Activated CD4-positive, alpha-beta T cell treated with anti-CD3 and anti-CD28 coated beads, Interleukin-2, Interleukin-6, amounts not matched to agents 100 ng/mL and 50 ng/mL, durations not matched to agents 16 hours and 8 hours (primary cell): ENCODE measurements at places on chromosomes 4 and X.

- DNase-seq = no peak
Observed at GRCh38 chr4:159400558-159401225, 297.8 kb downstream of the RAPGEF2 start.

GRCh38 chr4:152807294-152807829 is 27.6 kb downstream of the ARFIP1 start:
- DNase-seq = peak; percentile 67

DNA sequence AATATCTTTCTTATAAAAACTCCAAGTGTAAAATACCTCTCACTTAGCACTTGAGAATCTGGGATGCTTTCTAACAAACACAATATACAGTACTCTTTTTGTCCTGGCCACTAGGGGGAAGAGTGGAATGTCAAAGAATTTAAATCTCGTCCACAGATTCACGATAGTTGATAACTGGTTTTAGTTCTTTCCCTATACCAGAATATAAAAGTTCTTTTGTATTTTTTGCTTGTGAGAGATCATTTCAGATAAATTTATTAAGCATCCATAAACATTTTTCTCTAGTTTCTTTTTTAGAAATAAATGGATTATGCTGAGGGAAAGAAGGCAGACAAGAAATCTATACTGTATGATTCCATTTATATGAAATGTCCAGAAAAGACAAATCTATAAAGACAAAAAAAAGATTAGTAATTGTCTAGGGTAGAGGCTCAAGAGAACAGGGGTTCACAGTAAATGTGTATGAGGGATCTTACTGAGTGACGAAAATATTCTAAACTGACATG is 50.4 kb downstream of the MGARP start:
- DNase-seq = peak; percentile 56

DNA sequence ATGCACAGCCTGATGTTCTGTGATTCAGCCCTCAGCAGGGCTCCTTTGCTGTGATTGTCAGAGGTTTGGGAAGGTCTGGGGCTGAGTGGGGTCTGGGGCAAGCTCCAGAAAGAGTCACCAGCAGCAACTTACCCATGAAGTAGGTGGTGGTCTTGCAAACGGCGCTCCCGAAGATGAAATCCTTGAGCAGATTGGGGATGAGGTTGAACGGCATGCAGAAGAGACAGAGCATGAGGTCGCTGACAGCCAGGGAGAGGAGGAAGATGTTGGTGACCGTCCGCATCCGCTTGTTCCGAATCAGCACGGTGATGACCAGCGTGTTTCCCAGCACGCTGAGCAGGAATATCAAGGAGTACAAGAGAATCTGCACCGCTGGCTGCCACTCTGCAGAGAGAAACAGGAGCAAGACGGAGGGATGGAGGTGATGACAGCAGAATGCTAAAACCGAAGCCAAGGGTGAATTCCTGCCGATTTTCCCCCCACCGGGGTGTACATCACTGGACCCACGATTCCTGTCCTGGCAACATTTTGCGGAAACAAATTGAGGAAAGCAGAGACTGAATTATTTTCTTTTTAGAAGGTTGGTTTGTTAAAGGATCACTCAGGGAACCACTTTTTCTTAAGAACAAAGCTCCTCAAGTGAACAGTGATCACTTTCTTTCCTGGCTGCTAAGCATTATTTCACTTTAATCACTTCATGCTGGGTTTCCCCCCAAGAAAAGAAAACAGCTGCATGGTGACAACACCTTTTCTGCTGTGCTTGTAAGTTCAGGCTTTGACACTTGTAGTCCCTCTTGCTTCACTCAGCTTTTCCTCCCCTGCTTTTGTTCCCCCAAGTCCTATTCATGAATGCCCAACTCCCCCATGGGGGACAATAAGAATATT is 941 bp downstream of the CCKAR start:
- no peak for DNase-seq

- no peak for DNase-seq
Observed at GRCh38 chrX:114582698-114583395, 1.0 kb upstream of the HTR2C start.

- DNase-seq = peak; percentile 77
Observed at GRCh38 chrX:49291615-49292337, 11.7 kb upstream of the GAGE10 start.

GRCh38 chrX:79117078-79117477 is 27.4 kb upstream of the GPR174 start:
- DNase-seq = no peak

DNA sequence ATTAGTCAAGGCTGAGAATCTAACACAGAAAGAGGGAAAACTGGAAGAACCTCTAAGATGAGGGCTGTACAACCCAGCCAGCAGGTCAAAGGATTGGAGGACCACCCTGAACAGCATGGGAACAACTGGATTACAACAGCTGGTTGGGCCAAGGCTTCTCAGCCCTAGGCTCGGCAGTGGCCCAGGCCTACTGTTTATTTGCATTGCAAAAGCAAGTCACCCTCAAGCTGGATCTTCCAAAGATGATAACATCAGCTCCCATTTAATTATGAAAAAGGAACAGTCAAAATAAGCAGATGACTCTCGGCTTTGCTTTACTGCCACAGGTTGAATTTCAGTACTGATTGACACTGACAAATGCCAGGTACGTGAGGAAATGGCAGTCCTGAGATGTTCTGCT is 61.8 kb downstream of the GPC3 start:
- DNase-seq = no peak

DNA sequence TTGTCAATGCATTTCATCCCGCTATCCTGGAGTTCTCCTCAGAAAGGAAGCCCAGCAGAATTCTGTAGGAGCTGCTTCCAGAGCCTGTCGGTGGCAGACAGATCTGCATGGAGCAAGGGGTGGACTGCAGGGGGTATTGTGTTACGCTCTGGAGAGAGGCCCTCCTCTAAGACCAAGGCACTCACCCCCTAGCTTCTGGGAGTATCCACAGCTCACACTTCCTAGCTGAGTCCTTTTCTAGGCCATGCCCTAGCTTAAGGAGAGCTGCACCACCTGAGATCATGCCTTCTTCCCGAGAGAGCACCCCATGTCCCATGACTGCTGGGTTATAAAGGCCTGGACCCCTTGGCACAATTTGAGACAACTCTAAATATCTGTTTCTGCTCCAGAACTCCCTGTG is 39.1 kb downstream of the MTNR1A start:
- no peak for DNase-seq

DNA sequence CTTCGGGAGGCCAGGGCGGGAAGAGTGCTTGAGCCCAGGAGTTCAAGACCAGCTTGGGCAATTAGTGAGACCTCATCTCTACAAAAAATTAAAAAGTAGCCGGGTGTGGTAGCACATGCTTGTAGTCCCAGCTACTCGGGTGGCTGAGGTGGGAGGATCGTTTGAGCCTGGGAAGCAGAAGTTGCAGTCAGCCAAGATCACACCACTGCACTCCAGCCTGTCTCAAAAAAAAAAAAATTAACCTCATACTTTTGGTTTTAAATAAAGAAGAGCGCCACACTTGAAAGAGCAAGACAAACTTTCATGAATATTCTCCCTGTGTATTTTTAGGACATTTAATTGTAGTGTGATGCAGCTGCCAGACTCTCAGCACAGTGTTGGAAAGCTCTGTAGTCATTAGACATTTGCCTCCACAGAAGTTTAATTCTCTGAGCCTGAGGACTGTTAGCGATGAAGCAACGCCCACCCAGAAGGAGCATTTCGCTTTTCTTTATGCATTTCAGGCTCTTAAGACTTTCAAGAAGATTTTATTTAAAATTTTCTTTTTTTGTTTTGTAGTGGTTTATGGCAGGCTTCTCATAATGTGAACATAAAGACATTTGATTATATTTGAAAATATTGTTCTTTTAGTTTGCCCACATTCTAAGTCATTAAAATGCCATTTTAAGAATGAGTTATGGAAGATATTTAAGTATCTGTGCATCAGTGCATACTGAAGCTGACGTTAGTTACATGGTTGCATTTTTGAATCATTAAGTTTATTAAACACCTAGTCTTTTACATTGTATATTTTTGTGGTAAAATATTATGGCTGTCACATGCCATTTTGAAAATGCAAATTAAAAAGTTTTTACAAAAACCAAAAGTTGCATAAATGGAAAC is 45.8 kb downstream of the DCLK2 start:
- DNase-seq = no peak

DNA sequence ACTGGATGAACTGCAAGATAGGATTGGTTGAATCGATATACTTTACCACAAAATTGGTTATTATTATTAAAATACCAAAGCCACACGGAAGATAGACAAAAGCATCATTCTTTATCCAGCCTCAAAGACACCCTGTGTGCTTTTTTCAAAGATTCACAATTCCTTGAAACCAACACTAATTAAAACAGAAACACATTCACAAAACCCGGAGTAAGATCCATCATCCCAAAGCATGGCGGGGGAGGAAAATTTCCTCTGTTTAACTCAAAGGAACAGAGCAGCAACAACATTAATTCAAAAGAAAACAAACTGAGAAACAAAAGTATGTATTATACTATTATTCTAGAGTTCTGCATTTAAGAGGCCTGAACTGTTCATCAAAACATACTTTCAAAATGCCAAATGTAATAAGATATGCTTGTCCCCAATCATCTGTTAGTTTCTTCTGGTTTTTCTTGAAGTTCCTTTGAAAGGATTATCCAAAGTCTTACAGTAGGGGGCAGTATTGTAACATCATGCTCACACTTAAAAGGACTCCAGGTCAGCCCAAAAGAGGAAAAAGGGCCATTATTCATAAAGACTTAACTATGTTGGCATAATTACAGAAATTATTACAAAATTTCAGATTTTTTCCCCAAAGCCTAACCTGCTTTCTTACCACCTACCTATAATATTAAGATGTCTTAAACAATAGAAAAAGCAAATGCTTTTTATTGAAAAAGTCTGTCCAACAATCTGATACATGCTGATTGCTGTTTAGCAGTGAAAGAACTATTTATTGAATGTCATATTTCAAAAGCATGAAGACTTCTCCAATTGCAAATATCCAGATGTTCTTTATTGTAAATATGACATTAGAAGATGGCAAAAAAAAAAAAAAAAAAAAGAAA is 168.7 kb downstream of the SCFD2 start:
- peak; percentile 68 for DNase-seq

GRCh38 chr4:184705692-184706091 is 28.2 kb downstream of the CENPU start:
- DNase-seq = peak; percentile 58

GRCh38 chr4:123939621-123940020 is 543.0 kb downstream of the SPRY1 start:
- no peak for DNase-seq

GRCh38 chrX:68999356-68999755 is 165.9 kb downstream of the PJA1 start:
- no peak for DNase-seq

GRCh38 chrX:76454456-76454927 is 27.0 kb downstream of the MAGEE1 start:
- peak; percentile 36 for DNase-seq

- DNase-seq = no peak
Observed at GRCh38 chrX:23503835-23504539, 163.3 kb upstream of the PRDX4 start.

GRCh38 chr4:107442538-107443111 is 277.4 kb downstream of the PAPSS1 start:
- no peak for DNase-seq

- DNase-seq = no peak
Observed at GRCh38 chrX:36160081-36160480, 240.5 kb downstream of the CFAP47 start.

DNA sequence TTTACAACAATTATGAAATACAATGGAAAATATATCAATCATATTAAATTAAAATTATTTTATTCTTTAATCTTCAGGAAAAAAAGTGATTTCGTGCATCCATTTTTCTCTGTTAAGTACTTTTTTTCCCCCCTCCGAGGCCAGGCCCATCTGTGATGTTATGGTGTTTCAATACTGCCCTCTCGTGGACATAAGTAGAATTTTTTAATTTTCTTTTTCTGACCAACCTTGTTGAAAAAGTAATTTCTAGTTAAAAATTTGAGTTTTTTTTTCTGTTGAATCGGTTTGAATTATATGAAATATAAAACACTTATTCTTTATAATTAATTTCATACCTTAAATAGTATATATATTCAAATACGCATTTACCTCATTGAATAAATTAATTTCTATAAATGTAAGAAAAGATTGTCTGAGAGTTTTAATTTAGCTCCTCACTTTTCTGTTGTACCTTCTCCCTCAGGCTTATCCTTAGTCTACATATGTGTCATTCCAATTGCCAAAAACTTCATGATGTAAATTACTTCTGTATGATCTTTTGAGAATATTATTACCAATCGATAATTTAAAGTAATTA is 175.8 kb upstream of the TECRL start:
- peak; percentile 37 for DNase-seq

- no peak for DNase-seq
Observed at GRCh38 chrX:5957506-5957905, 271.2 kb downstream of the NLGN4X start.

DNA sequence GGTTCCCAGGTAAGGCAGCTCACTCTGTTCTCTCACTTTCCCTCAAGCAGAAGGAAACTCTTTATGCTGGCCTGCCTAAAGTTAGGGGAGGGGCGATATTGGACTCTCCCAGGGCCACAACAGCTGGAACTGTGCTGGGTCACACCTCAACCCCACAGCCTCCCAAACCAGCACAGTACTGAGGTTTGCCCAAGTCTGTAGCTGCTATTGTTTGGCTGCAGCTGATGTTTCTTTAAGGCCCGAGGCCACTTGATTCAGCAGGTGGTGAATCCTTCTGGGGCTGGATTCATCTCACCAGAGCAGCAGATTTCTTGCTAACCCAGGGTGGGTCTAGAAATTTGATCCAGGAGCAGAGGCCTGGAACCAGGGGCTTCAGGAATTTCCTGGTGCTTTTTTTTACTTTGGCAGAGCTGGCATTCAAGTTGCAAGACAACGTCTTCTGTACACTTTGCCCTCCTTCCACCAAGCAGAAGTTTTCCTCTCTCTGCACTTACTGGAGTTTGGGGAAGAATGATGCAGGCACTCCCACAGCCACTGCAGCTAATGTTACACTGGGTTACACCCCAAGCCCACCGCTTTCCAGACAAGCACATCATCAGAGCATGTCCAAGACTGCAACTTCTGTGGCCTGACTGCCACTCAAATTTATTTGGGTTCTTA is 544.7 kb upstream of the NDST4 start:
- no peak for DNase-seq

DNA sequence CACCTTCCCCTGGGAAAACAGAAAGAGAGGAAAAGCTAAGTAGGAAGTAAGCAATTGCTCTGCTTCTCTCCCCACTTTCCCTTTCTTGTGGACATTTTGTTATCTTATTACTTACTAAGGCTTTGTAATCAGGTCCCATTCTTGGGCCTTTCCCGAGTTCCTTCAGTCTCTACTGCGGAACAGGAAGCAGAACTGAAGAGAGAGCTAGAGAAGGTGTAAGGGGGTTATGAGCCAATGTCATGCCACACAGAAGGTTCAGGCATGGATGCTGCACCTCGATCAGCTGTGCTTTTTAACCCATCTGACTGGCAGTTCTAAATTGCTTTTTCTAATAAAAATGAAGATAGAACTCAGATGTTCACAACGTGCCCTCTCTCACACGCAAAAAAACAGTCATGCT is 83.6 kb downstream of the MID1 start:
- no peak for DNase-seq

DNA sequence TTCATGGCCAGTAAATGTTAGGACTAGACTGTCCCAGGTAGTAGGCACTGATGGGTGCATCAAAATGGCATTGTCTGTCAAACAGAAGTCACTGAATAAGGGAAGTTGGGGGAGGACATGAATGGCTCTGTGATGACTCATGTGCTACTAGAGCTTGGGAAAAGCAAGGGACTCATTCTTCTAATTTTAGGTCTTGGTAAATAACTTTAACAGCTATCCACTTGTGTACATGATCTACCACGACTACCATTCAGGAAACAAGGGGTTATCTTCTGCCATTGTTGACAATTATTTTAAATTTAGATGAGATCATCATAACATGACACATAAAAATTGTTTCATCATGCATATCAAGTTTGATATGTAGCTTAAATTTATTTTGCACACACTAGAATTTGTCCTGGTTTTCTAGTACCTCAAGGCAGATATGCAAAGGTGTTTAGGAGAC is 6.3 kb downstream of the AREG start:
- no peak for DNase-seq
